ENCODE measurements at places on chromosomes 1 and 21.

DNA sequence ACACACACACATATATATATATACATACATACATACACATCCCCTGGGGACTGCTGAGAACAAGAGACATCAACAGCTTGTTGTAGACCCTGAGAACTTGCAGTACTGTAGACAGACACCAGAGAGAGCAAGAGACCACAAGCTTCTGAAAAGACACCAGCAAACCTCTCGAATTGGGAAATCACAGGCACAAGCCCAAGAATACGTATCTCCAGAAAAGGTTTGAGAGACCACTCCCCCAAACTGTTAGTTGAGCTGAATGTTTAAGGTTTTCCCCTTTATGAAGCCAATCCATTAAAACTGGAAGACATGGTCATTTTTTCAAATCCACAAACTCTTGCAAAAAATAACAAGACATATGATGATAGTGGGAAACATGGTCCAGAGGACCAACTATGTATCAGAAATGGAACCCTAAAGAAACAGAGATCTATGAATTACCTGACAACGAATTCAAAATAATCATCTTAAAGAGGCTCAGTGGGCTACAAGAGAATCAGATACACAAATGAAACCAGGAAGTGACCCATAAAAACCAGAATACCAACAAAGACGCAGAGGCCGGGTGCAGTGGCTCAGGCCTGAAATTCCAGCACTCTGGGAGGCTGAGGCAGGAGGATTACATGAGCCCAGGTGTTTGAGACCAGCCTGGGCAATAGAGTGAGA is 45.1 kb downstream of the SLC2A1 start:
- DNase-seq: peak; percentile 81

- DNase-seq: peak; percentile 91
Observed at GRCh38 chr1:165630629-165631341, at the start of gene MGST3. MGST3 (plus strand) TSS chr1:165631234; CDS start chr1:165649848, 18,614 bp downstream.

DNA sequence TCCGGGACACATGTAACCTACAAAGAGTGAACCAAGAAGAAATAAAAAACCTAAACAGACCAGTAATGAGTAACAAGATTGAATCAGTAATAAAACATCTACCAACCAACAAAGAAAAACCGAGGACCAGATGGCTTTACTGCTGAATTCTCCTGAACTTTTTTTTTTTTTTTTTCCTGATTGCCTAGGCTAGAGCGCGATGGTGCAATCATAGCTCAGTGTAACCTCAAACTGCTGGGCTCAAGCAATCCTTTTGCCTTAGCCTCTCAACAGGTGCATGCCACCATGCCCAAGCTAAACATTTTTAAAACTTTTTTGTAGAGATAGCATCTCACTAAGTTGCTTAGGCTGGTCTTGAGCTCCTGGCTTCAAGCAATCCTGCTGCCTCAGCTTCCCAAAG is 11.2 kb upstream of the FGGY start:
- DNase-seq: no peak

DNA sequence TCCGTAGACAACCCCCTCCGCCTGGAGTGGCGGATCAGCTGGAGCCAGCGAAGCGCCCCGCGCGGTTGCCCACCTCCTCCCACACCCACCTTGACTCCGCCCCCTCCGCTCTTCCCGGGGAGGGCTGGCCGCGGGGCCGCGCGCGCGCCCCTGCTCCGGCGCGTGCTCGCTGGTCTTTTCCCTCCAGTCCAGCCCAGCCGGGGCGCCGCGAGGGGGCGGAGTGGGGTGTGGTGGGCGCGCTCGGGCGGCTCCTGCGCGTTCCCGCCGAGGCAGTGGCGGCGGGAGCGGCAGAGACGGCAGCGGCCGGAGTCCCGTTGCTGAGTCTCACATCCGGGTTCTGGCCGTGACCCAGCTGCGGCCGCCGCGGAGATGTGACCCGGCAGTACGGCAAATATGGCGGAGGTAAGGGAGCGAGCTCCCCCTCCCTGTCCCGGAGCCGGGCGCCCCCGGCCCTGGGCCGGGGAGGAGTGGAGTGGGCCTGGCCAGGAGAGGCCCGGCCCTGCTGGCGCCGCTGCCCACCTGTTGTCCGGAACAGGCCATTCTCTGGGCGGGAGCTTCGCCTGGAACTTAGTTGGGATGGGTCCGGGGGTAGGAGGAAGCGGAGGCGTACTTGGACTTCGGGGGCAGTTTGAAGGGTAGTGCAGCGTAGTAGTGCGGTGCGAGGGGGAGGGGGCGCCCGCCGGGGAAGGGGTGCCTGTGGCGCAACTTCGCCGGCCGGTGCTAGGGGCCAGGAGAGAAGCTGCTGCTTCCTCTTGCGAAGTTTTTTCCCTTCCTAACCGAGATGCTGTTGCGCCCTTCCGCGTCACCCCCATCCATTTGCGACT is 5.4 kb downstream of the MIER1 start:
- peak; percentile 78 for DNase-seq

GRCh38 chr1:153538315-153538821 is 2.4 kb downstream of the S100A5 start:
- DNase-seq: peak; percentile 50

GRCh38 chr1:209900734-209901133 is 37.3 kb upstream of the SYT14 start:
- DNase-seq: peak; percentile 82

- no peak for DNase-seq
Observed at GRCh38 chr1:35594005-35594760, 21.1 kb downstream of the TFAP2E start.

DNA sequence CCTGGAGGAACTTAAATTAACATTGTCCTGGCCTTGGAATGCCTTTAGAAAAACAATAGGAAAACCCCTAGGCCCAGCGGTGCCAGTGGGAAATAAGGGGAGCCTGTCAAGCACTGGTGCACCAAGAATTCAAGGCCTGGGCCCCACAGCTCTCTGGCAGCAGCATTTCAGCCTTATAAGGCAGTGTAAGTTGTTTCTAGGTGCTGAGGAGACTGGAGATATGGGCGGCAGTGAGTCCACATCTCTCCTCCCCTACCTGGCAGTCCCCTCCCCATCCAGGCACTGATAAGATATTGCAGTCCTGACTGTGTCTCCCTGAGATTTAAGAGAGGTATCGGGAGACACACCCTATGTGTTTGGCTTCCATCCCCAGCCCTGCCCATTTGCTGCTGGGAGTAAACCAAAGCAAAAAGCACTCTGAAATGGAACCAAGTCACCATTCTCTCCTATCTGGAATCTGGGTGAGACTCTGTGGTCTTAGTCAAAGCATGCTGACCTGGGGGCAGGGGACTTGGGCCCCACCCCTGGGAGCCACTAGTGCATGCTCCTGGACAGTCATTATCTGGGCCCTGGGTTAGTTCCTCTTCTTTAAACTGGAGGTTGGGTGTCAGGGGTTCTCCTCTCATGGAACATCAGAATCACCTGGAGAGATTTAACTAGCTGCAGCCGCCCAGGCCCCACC is 30.5 kb downstream of the DEGS1 start:
- no peak for DNase-seq

DNA sequence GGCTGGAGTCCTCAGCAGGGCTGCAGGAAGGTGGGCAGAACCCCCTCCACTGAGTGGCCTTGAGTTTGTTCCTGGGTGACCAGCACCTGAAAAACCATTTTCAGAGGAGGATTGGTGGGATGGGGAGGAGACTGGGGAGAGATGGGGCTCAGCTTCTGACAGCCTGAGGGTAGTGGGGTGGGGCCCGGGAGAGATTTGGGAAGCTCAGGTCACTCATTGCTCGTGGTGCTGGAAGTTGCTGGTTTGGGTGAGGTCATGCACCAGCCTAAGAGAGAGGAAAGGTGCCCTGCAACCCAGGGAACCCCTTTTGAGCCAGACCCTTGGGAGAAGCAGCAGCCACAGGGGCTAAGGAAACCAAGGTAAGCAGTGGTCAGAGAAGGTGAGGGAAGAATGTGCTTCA is 100.8 kb downstream of the EBNA1BP2 start:
- DNase-seq: no peak

GRCh38 chr1:219041141-219041540 is 132.5 kb upstream of the LYPLAL1 start:
- DNase-seq: peak; percentile 56

DNA sequence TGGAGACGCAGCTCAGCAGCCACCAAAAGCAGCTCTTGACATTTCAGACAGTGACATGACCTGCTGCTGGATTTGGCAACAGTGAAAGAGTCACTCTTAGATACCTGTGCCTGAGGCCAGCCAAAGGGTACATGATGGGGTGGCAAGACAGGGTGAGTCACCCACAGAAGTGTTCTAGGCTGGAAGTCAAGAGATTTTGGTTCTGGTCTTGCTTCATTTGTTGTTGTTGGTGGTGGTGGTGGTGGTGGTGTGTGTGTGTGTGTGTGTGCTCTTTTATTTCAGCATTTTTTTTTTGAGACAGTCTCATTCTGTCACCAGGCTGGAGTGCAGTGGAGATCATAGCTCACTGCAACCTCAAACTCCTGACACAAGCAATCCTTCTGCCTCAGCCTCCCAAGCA is 25.8 kb downstream of the SHISAL2A start:
- DNase-seq: peak; percentile 76

GRCh38 chr21:31345136-31345535 is 1.1 kb upstream of the TIAM1 start:
- DNase-seq: no peak

GRCh38 chr1:236848274-236848923 is 53.3 kb downstream of the MTR start:
- no peak for DNase-seq

DNA sequence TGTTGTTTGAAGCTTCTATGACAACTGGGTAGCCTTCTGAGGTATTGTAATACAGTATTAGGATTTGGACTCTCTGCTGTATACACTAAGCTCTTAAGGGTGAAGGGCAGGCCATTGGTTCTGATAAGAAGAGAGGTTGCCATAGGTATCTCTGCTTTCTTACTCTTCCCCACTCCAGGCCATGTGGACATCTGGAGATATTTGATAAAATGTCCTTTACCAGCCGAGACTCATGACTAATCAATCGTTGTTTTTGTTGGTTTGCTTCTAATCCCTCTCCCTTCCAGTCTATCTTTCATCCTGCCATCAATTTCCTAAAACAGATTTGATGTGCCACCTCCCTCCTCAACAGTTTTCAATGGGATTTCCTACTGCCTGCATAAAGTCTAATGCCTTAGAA is 64.6 kb upstream of the WDR26 start:
- peak; percentile 37 for DNase-seq

GRCh38 chr1:85201340-85202091 is 700 bp upstream of the SYDE2 start:
- DNase-seq: no peak

DNA sequence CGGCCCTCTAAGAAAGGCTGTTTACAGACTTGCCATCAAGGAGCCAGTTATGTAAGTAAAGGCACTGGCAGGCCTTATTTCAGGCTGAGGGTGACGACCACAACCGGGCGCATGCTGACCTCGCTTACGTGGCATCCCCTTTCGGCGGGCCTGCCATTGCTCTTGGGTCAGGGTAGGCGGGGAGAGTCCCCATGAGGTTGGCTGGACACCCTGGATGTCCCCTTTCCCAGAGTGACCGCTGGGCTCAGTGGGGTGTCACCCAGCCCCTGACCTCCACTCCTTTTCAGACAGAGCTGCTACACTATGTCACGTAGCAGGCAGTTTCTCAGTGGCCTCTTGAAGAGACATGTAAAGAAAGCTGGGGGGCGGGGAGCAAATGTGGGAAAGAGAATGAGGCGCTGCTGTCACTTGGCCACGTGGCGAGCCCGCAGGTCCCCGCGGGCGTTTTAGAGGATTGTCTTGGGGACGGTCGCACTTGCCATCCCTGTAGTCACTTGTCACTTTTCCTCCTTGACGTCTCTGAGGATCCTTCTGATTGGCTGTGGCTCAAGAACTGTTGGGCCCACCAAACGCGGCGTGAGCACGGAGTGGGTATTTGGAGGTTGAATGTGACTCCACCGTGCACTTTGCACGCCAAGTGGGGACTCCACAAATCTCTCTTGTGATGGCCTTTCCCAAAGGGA is 42.2 kb downstream of the SLC37A1 start:
- DNase-seq: no peak

DNA sequence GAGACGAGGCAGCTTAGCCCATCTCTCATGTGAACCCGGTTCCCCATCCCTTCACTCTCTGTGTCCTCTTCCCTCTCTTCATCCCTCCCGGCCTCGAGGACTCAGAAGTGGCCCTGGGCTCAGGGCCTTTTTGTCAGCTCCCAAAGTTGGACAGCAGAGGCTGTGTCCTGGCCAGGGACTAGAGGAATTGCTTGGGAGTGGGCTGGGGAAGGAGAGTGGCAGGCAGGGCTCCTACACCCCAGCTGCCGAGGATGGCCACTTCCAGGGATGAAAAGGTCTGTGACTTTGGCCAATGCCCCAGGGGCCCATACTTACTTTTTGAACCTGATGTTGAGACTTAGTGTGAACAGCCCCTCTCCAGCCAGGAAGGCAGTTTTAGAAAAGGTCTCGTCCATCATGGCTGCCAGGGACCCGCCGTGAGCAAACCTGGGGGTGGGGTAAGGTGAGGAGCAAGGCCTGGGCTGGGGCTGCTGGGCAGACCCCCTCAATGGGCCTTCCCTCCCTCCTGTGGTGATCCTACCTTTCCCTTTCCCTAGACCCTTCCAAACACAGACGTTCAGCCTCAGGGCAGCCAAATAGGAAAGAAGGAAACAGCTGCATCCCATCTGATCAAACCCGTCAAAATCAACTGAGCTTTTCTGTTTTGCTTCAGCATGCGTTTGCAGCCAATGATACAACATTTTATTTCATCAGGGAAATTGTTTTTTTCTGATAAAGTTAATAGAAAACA is 5.5 kb downstream of the THEM5 start:
- DNase-seq: no peak

- no peak for DNase-seq
Observed at GRCh38 chr1:243827206-243827605, 22.8 kb downstream of the AKT3 start.

DNA sequence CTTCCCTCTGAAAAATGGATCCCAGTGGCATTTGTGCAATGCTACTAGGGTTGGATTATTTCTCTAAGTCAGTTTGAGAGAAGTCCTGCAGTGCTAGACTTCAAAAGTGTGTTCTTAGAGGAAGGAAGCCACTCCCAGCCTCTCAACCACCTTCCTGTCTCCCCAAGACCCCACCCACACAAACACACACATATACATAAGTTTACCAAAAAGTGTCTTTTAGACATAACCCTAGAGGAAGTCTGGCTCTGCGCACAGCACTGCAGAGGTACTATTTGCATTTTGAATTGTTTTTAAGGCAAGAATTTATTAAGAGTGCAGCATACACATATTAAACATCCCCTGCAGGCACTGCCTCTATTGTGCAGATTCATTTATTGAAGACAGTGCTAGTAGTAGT is 127.3 kb downstream of the HHIPL2 start:
- no peak for DNase-seq

GRCh38 chr1:45960930-45961715 is 157.7 kb downstream of the MAST2 start:
- DNase-seq: no peak

DNA sequence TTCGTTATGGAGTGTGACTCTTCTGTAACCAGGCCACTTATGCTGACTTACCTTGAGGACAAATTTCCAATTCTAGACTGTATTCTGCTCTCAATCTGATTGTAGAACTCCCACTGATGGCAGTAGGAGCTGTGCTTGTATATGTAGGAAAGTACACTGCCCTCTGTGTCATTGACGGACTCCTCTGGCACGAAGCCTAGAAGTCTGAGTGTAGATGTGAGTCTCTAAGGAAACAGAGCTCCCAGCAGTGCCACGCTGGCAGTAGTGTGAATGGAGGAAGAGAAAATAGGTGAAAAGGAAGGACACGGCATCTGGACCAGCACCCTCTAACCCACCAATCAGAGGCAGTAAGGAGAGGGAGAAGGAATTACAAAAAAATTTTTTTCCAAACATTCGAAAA is 130.4 kb upstream of the ADGRL2 start:
- DNase-seq: peak; percentile 90

Data from bronchial epithelial cell (primary cell).